ENCODE measurements at places on chromosomes 1 and 21.

- no peak for DNase-seq
These were observed 7.4 kb downstream of the SLC16A4 start for GRCh38 chr1:110383251-110383990.

DNA sequence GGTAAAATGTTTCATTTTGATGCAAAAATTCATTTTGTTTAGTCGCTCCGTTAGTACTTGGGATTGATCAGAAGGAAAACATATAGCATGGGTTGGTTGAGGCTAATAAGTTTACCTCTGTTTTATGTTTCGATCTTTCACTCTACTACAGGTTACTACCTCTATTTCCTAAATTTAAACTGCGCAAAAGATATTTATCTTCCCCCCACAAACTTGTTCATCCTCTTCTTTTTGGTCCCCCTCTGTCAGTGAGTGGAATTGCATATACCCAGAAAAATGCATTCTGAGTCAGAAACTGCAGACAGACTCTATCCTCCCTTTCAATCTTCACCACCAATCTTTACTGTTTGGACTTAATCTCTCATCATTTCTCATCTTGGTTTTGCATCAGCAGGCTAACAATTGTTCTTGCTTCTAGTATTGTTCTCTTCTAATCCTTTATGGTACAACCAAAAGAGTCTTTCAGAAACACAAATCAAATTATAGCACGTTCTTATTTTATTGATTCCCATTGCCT, 316.0 kb upstream of the ADGRL4 start:
- DNase-seq, result no peak

DNA sequence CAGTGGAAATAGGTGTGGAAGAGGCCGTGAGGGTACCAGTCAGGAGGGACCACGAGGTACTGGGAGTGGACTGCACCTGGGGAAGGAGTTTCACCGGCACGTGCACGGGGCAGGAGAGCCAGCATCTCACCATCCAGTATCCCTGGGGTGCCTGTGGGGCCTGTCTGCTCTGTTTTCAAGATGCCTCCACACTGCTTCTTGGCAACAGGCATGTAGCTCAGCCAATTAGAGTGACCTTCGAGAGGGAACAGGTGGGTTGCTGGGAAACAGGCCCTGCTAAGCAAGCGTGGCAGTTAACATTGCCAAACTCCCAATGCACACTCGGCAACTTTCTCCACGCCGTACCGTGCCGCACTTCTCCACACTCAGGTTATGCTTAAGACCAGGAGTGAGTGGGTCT, 17.7 kb downstream of the KCNC4 start:
- no peak for DNase-seq

DNA sequence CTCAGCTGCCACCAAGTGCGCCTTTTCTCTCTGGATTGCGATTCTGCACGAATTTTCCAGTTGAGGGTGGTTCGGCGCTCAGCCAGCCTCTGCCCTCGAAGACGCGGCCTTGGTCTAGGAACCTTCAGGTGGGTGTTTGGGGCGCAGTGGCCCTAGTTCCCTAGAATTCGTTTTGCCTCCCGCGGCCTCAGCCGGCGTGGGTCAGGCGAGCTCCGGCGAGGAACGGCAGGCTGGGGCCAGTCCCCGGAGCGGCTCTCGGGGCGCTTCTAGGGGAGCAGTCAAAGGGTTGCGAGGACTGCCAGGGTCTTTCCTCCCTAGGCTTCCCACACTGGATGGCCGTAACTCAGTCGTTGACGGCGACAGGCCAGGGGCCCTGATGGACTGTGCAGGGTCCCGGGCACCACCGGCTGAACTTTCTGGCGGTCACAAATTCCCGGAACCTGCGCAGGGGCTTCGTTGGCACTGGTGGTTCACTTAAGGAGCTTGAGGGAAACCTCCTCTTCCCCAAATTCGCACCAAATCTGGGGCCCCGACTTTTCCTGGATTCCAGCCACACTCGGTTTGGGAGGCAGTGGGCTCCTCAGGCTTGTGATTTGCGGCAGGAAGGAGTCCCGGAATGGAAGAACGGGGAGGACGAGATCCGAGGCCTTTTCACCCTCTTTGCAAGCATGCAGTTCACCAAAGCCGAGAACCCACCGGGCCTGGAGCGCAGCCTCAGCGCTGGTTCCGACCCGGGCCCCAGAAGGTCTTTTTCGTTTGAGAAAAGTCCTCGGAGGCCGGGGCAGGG, 1.2 kb downstream of the DMBX1 start:
- no peak for DNase-seq

- no peak for DNase-seq
These were observed 23.9 kb downstream of the LDLRAD2 start for GRCh38 chr1:21836010-21836409.

DNA sequence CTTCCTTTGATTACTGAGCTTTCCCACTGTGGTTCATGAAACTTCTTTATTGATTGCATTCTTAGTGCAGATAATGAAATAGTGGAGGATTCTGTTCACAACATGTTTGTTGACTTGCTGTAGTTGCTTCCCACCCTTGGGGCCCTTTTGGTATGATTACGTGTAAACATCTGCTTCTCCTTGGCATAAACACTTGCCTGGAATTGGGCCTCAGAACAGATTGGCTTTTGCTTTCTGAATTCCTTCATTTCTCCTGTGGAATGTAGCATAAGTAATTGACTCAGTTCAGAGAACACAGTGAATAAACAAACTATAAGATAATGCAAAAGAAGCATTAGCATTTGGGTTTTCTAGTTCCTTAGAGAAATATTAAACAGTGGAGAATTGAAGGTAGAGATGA, 59.5 kb upstream of the LAMC2 start:
- no peak for DNase-seq

DNA sequence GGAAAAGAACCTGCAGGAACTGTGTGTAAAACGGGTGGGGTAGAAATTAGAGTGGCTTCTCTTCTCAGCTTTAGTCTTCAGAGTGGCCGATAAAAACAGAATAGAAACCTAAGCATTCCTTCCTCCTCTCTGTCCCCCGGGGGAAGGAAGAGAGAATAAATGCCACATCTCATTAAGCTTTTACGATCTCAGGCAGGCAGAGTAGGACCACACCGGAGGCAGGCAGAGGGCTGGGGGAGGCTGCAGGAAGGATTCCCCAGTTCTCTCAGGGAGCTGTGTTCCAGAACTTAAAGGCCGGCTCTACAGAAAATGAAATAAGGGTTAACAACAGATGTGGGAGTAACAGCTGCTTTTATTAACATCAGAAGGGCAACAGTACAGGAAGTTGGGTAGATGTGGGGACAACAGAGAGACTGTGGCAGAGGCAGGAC, 24.5 kb upstream of the MEF2D start:
- no peak for DNase-seq

DNA sequence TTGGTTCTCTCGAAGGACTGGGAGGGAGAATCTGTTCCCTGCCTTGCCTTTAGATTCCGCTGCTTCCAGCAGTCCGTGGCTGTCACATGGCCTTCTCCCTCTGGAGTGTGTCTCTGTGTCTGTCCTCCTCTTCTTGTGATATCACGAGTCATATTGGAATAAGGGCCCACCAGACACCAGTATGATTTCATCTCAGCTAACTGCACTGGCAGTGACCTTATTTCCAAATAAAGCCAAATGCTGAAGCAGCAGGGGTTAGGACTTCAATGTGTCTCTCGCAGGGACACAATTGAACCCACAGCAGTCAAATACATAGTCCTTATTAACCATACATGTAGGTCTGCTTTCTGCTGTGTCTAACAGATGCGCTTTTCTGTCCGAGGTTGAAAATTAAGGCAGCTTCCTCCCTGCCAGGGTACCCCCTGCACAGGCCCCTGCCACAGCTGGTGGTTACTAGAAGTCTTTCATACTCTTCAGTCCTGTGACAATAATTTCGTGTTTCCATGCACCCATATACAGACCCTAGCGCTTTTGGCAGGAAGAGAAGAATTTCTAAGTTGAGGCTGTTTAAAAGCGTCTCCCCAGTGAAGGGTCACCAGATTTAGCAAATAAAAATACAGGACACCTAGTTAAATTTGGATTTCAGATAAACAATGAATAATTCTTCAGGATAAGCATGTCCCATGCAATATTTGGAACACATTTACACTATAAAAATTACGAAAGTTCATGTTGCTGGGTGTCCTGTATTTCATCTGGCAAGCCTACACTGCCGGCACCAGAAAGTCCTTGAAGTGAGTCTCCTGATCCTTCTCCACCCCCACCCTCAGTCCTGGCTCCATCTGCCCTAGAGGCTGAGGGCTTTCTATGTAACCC, 182.1 kb downstream of the ETS2 start:
- DNase-seq, result no peak

GRCh38 chr1:48005253-48006117, 8.3 kb upstream of the TRABD2B start:
- DNase-seq, result no peak

DNA sequence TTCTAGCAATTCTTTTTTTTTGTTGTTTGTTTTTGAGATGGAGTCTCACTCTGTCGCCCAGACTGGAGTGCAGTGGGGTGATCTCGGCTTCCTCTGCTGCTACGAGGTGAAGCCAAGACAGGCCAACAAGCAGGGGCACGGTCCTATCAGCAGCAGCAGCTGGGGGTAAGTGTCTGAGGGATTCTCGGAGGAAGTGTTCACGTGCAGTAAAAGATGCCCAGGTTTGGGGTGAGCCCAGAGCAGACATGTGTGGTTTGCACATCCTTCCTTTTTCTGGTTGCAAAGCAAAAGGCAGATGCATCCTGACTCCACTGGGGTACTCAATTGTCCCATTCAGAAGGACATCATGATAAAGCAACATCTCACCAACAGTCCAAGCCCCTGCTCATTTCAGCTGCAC, 27.7 kb downstream of the PIGP start:
- DNase-seq, result no peak

DNA sequence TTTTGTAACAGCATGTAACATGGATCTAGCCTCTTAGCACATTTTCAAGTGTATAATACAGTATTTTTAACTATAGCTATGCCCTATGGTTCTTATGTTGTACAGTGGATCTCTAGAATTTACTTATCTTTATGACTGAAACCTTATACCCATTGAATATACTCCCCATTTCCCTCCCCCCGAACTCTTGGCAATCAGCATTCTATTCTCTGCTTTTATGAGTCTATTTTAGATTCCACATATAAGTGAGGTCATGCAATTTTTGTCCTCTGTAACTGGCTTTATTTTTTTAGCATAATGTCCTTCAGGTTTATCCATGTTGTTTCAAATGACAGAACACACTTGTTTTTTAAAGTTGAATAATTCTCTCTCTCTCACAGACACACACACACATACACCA, 3.1 kb upstream of the GBP6 start:
- DNase-seq, result no peak

GRCh38 chr21:33380483-33380998, 22.7 kb upstream of the IFNGR2 start:
- no peak for DNase-seq

DNA sequence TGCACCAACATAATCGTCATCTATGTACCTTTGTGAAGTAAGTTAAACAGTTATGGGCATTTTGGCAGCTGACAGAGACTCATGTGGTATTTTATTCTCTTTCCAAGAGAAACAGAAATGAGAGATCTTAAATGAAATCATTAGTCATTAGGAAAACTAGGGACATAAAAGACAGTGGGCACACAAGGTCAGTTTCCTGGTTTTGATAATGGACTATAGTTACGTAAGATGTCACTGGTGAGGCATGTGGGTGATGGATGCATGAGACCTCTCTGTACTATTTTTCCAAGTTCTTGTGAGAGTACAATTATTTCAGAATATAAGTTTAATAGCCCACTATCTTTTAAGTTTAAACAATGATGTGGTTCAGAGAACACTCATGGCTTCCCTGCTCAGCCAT, 216.9 kb downstream of the APP start:
- no peak for DNase-seq

GRCh38 chr21:20701235-20701634, 297.0 kb upstream of the NCAM2 start:
- DNase-seq, result no peak

GRCh38 chr1:27047914-27048313, 35.3 kb upstream of the TENT5B start:
- DNase-seq, result no peak

DNA sequence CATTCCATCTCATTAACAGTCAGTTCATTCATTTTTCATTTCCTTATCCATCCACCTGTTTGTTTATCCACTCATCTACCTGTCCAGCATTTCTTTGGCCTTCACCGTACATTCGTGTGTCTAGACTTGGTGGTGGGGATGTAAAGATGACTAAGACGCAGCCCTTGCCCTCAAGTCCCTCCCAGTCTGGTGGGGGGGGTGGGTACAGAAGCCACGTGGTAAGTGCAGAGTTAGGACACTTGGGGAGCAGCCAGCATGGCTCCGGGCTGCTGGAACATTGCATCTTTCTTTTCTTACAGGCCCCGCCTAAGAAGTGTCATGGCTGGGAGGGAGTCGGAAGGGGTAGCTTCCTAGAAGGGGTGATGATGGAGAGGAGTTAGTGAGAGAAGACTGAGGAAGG, 17.2 kb downstream of the KIF26B start:
- no peak for DNase-seq

- DNase-seq, result no peak
These were observed 9.6 kb downstream of the C1orf167 start for GRCh38 chr1:11771481-11772043.

GRCh38 chr1:228378090-228378872, 28.4 kb downstream of the TRIM11 start:
- peak; percentile 51 for DNase-seq

DNA sequence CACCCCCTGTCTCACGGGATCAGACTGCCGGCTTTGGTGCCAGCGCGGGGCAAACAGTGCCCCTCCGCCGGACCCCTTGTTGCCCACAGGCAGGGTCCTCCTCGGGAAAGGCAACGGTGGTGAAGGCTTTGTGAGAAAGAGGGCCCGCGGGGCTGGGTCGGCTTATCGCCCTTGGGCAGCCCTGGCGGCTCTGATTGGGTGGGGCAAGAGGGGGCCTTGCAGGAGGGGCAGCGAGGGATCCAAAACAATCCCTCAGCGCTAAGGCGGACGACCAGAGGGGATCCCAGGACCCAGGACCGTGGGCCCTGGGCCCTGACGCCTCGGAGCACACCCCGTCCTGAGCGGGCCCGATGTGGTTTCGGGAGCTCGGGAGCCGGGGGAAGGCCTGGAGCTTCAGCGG, 3.9 kb upstream of the ZNF678 start:
- DNase-seq, result no peak

DNA sequence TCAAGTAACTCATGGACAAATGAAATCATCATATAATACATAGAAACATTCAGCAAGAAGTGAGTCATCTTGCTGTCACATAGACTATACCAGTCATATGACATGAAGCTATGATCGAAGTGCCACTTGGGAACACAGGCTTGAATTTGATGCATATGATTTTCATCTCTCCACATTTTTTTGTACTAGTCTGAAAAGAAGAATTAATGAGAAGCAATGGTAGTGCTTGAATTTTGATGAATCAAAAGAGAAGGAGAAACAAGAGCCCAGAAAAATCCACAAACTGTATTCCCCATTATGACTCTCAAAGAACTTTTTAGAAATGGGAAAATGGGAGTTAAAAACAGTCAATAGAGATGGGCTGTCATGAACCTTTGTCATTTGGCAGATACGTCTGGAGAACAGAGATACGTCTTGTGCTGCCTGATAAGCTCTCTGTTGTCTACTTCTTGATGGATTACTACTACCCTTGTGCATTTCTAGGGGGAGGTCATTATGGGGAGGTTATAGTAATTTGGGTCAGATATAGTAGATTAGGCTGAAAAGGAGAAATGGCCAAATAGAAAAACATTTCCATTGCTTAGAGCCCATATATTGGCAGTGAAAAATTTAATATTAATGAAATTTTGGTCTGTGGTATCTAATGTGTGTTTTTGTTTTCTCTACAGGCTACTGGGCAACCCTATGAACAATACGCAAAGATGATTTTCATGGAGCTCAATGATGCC, 8.0 kb upstream of the LEPR start:
- no peak for DNase-seq

GRCh38 chr1:58649555-58649954, 50.3 kb downstream of the MYSM1 start:
- DNase-seq, result no peak

Measured in putamen (tissue), 1 donor.